ENCODE measurements at places on chromosomes 12 and 14.

- DNase-seq = no peak
Measured at GRCh38 chr12:114191581-114191980, 214.4 kb downstream of the TBX5 start.

- no peak for DNase-seq
Measured at GRCh38 chr12:104181313-104181712, 34.3 kb upstream of the TXNRD1 start.

- no peak for DNase-seq
Measured at GRCh38 chr12:101596172-101596571, 1.4 kb downstream of the MYBPC1 start.

- no peak for DNase-seq
Measured at GRCh38 chr12:105813201-105813600, 325.6 kb downstream of the NUAK1 start.

GRCh38 chr14:69660344-69661193 is 49.2 kb downstream of the SUSD6 start:
- DNase-seq = no peak

DNA sequence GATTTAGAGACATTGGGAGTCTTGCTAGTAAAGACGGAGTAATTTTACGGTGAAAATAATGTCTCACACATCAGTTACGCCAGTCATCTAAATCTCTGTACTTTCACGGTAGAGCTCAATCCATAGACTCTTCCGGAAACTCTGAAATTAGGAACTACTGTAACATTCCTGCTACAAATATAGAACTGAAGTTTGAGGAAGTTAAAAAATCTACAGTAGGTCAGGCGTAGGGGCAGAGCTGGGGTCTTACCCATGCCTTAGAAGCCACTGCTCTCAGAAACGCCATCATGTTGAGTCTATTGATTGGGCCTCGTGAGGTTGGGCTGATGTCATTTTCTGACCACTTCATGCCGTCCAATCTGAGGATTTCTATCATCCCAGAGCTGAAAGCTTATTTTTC is 1029.8 kb upstream of the TMEM132C start:
- DNase-seq = no peak

- DNase-seq = no peak
Measured at GRCh38 chr12:7154901-7155470, 24.8 kb downstream of the CLSTN3 start.

DNA sequence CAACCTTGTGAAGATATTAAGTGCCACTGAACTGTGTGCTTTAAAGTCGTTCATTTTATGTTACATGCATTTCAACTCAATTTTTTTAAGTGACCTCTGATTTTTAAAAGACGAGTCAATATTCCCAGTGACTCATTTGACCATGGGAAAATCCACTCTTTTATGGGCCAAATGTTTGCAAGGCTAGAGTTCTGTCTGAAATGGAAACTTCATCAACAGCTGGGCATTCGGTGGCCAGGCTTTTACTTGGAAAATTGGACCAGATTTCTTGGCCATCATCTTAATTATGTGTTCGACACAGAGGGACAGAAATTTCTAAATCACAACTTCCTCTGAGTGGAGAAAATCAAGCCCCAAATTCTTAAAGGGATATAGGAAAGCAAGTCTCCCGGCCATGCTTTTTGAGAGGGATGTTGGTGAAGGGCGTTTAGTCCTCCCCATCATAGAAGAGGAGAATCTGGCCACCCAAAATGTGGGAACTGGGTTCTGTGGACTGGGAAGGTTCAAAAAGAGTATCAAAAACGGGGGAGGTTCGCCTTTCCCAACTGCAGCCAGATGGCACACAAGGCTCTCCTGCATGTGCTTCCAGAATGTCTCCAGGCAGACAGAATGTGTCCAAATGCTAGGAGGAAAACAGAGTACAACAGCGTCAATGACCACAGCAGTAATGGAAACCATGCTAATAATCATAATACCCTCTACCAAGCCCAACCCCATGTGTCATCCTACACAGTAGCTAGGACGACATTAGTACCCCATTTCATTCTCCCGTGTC is 40.9 kb upstream of the FZD10 start:
- no peak for DNase-seq

GRCh38 chr12:93145086-93145485 is 216.0 kb upstream of the EEA1 start:
- DNase-seq = no peak

DNA sequence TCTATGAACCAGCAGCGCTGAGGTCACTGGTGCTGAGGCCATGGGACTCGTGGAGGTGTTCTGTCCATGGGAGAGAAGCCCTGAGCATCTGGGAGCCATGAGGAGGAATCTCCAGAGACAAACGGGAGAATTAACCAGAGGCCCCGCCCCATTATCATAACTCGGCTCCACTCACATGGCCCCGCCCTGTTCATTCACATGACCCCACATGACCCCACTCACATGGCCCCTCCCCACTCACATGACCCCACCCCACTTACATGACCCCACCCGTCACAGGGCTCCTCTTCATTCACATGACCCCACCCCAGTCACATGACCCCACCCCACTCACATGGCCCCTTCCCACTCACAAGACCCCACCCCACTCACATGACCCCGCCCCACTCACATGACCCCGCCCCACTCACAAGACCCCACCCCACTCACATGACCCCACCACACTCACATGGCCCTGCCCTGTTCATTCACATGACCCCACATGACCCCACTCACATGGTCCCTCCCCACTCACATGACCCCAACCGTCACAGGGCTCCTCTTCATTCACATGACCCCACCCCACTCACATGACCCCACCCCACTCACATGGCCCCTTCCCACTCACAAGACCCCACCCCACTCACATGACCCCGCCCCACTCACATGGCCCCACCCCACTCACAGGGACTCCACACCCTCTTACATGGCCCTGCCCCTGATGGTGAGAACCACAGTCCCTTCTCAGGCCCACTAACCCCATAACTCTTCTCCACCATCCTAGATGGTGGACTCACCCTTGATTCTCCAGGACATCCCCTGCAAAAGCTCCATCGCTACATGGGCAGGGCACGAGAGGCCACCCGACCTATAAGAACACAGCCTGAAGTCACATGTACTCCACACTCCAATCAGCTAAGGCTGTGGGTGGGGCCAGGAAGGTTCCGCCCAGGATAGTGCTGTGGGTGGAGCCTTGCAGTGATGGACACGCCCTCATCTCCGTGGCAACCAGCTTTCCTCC is 151.1 kb upstream of the SFSWAP start:
- DNase-seq = no peak

DNA sequence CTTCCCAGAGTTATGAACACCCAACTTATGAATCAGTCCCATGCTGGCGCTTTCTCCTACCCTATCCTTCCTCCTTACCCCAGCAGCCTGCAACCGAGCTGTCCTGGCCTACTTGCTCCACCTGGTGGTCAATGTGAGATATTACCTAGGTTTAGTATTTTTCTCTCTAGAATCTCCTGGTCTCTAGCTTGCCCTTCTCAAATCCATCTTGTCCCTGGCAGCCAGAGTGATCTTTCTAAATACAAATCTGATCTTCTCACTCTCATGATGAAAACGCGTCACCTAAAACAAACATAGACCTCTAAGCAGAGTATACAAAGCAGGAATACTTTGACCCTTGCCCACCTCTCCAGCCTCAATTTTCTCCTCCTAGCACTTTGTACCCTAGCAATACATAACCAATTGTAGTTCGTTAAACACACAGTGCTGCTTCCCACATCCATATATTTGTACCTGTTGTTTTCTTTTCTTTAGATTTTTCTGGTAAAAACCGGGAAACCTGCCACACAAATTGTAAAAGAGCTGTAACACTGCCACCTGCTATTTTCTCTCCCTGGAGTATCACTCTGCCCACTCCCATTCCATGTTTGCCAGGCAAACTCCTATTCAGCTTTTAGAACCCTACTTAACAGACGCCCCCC is 20.0 kb upstream of the TCP11L2 start:
- no peak for DNase-seq

- DNase-seq = no peak
Measured at GRCh38 chr12:45726603-45727300, 2.8 kb upstream of the ARID2 start.
